ENCODE measurements at places on chromosomes 5 and 9. TPM values are rescaled to one million over a fixed set of nuclear protein-coding genes. Genes with fewer than 3 reads are reported as not detected.

DNA sequence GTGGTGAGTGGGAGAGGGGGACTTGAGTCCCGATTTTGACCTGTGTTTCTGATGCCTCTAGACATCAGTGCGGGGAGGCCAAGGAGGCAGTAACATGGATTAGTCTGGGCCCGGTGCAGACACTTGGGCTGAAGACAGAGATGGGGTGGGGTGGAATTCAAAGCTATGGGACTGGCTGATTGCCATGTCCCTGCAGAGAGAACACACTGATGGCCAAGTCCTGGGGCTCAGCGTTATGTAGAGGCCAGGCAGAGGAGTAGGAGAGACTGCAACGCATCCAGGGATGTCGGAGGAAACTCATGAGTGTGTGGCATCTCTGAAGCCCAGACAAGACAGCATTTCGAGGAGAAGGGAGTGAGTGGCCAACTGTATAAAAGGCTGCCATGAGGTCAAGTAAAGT, 30.1 kb downstream of the PSD2 start:
- peak; percentile 9 for DNase-seq

GRCh38 chr9:103991698-103992097, 102.4 kb upstream of the SMC2 start:
- DNase-seq: peak; percentile 13

- DNase-seq: no peak
Observed at GRCh38 chr9:34490360-34490759, 31.8 kb downstream of the DNAI1 start.

The LIX1 gene
- 0.11 TPM for total RNA-seq

DNA sequence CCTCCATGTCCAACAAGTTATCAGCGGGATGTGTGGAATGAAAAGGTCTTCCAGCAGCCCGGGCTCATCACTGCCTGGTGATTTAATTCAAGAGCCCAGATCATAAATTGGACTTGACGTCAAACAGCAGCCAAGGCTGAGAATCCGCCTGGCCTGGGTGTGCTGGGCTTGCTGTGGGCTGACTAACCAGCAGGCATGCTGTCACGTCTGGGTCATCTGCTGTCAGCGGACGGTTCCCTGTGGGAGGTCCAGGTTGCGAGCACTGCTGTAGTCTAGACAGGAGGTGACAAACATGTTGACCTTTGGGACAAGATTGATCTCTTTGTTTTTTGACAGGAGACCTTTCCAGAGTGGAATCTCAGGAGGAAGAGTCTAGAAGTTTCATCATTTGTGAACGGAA, 289.7 kb downstream of the OSTF1 start:
- peak; percentile 40 for DNase-seq

GRCh38 chr5:32311404-32312196, 1.1 kb downstream of the MTMR12 start:
- DNase-seq: no peak

DNA sequence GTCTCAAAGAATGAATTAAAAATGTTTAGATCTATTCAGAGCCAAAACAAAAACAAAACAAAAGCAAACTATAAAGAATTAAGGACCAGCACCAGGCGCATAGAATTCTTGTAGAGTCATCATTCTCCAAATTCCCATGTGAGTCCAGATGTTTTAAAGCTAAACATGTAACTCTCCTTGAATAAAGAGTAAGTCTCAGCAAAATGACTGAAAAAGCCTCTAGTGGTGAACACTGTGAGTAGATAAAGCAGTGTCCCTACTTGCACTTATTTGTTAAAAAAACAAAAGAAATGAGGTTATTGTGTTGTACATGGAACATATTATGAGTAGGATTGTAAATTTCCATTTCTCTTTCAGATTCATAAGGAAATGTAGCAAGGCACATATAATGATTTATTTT, 44.0 kb downstream of the NNT start:
- no peak for DNase-seq

- DNase-seq: no peak
Observed at GRCh38 chr9:2336055-2336454, 285.5 kb upstream of the VLDLR start.

GRCh38 chr9:69806627-69807026, 14.0 kb upstream of the CFAP95 start:
- DNase-seq: peak; percentile 90

The ZDHHC21 gene
- total RNA-seq: 20.7 TPM

DNA sequence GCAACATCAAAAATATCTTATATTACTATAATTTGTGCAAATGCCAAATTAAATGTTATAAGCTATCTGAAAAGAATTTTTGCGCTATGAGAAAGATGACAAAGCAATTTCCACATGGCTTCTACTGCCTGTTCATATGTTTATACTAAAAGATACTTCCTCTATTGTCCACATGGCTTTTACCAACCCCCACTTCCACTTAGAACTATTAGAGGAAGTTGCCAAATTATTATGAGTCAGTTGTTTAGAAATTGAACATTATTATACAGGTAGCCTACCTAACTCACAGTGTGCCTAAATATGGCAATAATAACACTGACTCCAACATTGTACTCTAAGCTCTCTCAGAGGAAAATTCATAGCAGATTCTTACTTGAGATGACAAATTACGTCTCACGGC, 37.6 kb upstream of the SLC27A6 start:
- DNase-seq: no peak

The LCN15 gene
- not detected for total RNA-seq

- no peak for DNase-seq
Observed at GRCh38 chr5:43000111-43000840, 39.8 kb downstream of the ANXA2R start.

The NSUN2 gene
- 52.7 TPM for total RNA-seq

The DAPK1 gene
- 301 TPM for total RNA-seq

The PPIP5K2 gene
- 109 TPM for total RNA-seq

- peak; percentile 56 for DNase-seq
Observed at GRCh38 chr9:132833550-132834121, 44.4 kb downstream of the AK8 start.

The PCA3 gene
- total RNA-seq: not detected

- peak; percentile 27 for DNase-seq
Observed at GRCh38 chr5:16539169-16539666, 73.6 kb upstream of the ZNF622 start.

GRCh38 chr9:129880654-129881546, 45.6 kb downstream of the USP20 start:
- DNase-seq: peak; percentile 79

GRCh38 chr5:174459071-174459702, 265.2 kb upstream of the MSX2 start:
- DNase-seq: peak; percentile 44

- peak; percentile 80 for DNase-seq
Observed at GRCh38 chr5:175842951-175843793, 28.2 kb upstream of the CPLX2 start.

GRCh38 chr5:160119905-160120266, 636 bp upstream of the PWWP2A start:
- DNase-seq: no peak

DNA sequence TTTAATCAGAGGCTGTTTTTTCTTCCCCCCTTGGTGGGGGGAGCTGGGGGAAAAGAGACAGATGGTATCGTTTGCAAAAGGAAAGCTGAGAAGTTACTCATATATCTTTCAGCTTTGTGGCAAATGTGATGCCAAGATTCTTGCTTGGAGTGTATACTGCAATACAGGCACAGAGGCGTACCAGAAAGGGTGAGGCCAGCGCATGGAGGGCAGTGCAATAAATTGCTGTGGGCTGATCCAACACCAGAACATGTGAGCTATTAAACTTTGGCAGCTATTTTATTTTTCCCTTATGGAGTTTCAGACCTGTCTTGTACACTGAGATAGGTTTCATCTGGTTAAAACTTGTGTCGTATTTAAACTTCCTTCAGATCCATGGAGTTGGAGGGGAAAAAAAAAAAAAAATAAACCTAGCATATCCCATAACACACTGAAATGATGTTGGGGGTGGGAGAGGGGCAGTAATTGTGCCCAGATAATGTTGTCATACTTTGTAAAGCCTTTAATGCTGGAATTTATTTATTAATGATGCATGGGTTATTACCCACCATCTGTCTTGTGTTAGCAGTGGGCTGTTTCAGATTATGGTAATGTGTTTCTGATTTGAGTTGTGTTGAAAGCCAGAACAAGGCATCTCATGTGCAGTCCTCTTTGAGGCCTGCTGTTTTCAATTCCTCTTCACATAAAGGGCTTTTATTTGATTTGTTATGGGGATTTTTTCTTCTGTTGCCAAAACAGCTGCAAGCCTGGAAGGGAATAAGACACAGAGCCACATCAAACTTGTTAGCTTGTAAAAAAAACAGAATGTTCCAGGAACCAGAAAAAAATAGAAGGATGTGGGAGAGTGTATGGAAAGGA, 891.3 kb downstream of the TLE1 start:
- DNase-seq: peak; percentile 98

GRCh38 chr9:89418882-89419640, 78.9 kb downstream of the SEMA4D start:
- no peak for DNase-seq

The SLC36A2 gene
- total RNA-seq: not detected

- DNase-seq: no peak
Observed at GRCh38 chr9:131262327-131263032, 13.8 kb downstream of the FAM78A start.

DNA sequence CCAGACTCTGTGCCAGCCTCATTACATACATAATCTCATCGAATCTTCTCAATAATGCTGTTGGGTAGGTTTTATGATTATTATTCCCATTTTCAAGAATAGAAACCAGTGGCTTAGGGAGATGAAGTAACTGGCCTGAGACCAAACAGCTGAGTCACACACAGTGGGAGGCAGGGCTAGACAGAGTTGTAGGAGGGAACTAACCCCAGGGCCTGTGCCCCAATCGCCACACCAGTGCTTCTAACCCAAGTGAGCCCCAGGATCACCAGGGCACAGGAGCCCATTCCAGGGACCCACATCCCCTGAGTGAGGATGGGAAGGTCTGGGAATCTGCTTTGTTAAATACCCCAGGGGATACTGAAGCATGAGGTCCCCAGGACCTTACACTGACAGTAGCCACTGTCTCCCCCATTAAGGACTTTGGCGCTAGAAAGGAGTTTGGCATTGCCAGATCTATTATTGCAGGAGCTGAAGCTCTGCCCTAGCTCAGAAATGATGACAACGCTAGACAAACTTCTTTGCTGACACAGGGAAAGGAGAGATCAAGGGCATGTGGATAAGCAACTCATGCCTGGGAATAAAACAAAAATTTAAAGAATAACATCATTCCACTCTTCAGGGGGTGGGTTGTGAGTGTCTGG, 63.8 kb upstream of the PPARGC1B start:
- DNase-seq: no peak

- DNase-seq: no peak
Observed at GRCh38 chr9:61669352-61669751, 479.5 kb downstream of the SPATA31A7 start.

DNA sequence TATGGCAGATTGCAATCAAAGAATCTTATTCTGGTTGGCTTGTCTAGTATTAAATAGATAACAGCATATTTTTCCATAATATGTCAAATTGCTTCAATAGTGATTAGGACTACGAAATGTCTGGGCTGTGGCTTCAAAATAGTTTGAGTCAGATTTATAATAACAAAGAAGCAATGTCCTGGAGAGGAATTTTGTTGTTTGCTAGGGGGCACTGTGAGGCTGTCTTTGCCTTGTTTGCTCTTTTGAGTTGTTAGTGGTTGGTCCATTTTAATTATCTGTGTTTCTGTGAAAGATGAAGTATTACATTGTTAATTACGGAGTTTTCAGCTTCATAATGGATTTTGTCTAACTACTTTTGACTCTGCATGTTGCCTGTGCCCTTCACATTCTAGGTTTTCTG, 713.6 kb downstream of the TLE4 start:
- DNase-seq: no peak

The SH3TC2 gene
- total RNA-seq: 0.46 TPM

DNA sequence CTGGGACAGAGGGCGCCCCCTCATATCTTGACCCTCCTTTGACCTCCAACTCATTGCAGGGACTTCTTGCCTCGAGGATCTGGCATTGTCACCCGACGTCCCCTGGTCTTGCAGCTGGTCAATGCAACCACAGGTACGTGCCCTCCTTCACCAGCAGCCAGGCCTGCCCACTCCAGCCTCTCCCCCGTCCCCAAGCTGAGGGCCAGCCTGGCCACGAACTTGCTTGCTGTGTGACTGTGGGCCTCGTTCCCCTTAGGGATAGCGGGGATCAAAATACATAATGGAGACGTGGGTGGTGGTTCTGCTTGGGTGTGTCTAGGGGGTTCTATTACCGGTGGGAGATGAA, 15.0 kb downstream of the DNM1 start:
- DNase-seq: no peak

- no peak for DNase-seq
Observed at GRCh38 chr9:87733273-87734052, 7.5 kb downstream of the CTSL start.

The GAPVD1 gene
- total RNA-seq: 57.8 TPM

DNA sequence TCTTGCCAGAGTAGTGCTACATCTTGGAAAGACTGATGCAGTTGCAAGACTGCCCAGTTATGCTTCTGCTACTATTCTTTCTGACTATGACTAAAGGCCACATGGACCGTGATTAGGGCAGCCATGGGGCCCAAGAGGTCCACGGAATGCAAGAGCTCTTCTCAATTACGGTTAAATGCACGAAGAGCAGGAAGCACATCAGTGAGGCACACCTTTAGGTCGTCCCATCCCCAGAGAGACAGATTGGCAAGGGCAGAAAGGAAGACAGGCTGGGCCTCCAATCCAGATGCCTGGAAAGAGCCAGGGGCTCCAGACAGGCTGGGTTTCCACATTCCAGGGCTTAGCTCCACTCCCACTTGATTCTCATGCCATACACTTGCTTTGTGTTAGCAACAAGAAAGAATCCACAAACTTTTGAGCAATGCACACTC, 132.3 kb upstream of the SLIT3 start:
- peak; percentile 21 for DNase-seq

DNA sequence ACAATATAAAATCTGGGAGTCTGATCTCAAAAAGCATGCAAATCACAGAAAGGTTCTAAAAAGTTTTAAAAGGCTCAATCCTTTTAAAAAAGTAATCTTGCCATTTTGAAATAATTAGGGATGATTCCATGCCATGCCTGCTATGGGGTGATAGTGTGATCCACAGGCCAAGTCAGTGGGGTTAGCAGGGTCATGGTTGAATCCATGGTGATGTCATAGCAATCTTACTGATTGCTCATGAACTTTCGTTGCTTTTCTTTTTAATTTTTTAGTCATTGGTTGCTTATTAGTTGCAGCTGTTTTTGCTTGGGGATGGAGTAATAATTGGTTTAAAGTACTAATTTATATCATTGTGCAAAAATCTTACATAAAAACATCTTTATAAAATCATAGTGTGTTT, 485.0 kb downstream of the ENC1 start:
- DNase-seq: no peak

- peak; percentile 88 for DNase-seq
Observed at GRCh38 chr5:116576053-116576713, 1.6 kb upstream of the SEMA6A start.
